ENCODE measurements at places on chromosomes 11 and 22.

DNA sequence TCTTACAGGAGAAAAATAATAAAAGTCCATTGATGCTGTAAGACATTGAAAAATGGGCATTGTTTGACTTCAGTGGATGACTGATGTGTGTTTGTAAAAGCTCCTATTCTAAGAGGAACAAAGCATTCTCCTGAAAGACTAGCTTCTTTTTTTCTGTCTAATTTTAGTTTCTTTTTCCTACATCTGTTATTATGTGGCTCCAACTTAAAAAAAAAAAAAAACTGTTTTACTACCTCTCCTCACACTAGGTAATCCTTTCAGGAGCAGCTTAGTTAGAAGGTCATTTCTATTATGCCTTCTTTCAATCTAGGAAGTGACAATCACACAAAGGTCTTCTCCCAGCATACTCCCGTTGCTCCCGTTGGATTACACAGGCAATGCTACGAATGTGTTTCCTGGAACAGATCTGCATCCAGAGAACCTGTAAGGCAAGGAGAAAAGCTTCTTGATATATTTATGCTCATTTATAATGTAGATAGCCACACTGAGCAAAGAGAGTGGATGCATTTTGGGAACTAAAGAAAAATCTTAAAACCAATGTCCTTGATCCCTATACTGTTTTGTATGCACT is 595.1 kb upstream of the CCDC179 start:
- no peak for DNase-seq

DNA sequence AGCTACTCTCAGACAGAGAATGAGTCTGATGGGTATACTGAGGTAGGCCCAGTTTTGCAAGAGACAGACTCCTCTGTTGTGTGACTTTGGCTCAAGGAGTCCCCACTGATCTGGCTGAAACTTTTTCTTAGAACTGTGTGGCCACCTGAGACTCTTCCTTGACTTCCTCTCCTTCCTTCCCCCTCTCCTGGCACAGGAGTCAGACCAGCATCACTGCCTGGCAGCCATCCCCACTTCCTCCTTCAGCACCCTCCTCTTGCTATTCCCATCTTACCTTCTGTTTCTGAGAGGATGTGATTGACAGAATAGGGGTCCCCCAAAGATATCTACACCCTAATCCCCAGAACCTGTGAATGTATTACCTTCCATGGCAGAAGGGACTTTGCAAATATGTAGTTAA is 351.1 kb downstream of the MN1 start:
- no peak for DNase-seq

DNA sequence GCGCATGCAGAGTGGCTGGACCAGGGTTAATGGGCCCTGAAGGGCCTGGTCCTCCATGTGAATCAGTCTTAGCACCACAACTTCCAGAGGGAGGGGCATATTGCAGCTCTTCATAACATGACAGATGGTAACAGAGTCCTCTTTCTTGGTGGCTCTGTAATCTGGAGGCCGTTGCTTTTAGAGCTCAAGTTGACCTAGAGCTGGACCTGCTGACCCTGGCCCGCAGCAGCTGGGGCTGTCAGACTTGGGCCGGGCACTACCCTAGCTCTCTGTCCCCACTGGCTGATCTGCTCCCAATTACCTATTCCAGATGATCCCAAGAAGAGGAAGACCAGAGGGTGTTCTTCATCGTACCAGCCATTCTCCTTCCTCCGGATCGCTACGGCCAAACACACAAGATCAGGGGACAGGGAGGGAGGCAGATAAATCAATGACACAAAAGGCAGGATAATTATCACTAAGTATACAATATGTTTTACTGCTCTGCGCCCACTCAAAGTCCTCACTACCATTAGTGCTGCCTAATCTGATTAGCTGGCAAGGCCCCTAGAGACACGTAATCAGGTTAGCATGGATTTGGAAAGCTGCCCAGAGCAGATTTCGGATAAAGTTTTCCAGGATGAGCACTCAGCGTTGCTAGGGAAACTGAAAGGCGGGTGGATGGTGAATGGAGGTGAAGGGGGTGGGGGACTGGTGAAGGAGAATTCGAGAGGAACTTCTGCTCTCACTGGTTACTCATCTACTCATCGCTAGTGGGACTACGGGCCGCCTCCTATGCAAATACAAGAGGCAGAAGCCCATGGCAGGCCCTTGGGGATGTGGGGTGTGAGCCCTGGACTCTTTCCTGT is 64.5 kb upstream of the PHOX2A start:
- DNase-seq: peak; percentile 70

DNA sequence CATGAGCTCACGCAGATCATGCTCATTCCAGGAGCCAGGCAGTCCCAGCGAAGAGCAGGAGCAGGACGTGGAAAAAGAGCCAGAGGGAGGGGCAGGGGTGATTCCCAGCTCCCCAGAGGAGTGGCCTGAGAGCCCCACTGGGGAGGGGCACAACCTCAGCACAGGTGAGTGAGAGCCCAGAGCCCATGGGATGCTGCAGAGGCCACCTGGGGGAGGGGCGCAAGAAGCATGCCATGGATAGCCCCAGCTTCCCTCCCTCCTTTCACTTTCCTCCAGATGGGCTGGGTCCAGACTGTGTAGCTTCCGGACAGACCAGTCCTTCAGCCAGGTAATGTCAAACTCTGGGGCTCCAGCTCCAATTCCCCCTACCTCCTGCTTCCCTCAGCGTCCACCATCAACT is 6.2 kb downstream of the SMTNL1 start:
- no peak for DNase-seq

DNA sequence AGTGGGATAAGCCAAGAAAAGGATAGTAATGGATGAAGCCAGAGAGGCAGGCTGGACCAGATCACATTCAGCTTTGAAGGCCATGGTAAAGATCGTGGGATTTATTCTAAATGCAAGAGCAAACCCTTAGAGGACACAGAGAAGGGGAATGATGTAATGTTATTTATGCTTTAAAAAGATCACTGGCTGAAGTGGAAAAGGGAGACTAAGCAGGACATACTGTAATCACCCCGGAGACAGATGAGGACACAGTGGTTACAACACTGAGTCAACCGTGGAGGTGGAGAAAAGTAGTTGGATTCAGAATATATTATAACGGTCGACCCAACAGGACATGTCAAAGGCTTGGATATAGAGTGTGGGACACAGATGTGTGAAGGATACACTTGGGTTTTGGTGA is 38.5 kb downstream of the CDON start:
- no peak for DNase-seq

- no peak for DNase-seq
Observed at GRCh38 chr11:115707180-115707905, 203.1 kb upstream of the CADM1 start.

DNA sequence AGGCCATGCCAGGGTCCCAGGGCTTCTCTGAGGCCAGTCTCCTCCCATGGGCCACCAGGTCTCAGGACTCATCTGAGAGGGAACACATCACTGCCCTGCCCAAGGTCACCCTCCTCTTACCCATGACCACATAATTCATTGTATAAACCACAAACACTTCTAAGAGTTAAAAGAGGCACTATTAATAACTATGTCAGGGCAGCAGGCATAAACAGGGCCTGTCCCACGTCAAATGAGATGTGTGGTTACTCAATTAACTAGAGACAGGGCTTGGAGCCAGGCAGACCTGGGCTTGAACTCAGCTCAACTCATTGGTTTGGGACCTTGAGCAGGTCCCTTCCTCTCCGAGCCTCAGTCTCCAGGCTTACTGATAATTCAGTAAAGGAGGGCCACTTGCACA is 33.1 kb downstream of the ARAP1 start:
- DNase-seq: no peak

- DNase-seq: no peak
Observed at GRCh38 chr11:63020671-63021291, 5.1 kb upstream of the SLC22A8 start.

- no peak for DNase-seq
Observed at GRCh38 chr22:19767427-19768341, 7.1 kb downstream of the TBX1 start.

DNA sequence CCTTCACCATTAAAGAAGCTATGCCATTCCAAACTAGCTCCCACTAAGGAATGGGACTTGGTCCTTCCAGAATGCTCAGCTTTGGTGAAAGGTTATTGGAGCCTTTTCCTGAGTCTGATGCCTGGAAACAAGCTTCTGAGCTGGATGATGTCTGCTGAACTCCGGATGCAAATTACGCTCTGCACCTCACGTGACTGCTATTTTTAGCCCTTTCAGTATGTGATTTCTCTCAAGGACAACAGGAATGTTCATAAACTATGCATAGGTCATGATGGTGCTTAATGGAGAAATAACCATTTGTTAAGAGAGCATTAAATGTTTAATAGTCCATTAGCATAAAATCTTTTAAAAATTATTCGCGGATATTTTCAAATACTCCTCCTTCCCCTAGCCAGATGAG is 631.4 kb upstream of the KIRREL3 start:
- no peak for DNase-seq

DNA sequence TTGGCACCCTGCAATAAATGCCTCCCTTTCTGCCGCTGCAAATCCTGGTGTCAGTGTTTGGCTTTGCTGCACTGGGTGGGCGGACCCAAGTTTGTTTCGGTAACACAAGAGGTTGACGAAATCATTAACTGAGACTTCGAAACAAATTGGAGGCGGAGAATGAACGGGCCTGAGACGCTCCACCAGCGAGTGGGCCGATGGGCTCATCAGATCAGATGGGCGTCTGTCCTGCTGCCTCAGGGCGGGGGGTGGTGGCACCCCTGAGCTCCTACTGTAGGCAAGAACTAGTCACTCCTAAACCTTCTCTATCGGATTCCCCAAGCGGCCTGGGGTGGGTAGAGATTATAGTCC is 918 bp upstream of the CAPN5 start:
- no peak for DNase-seq

- no peak for DNase-seq
Observed at GRCh38 chr11:77287615-77288273, 13.7 kb downstream of the GDPD4 start.

GRCh38 chr11:8597182-8597581 is 3.2 kb upstream of the STK33 start:
- DNase-seq: no peak

DNA sequence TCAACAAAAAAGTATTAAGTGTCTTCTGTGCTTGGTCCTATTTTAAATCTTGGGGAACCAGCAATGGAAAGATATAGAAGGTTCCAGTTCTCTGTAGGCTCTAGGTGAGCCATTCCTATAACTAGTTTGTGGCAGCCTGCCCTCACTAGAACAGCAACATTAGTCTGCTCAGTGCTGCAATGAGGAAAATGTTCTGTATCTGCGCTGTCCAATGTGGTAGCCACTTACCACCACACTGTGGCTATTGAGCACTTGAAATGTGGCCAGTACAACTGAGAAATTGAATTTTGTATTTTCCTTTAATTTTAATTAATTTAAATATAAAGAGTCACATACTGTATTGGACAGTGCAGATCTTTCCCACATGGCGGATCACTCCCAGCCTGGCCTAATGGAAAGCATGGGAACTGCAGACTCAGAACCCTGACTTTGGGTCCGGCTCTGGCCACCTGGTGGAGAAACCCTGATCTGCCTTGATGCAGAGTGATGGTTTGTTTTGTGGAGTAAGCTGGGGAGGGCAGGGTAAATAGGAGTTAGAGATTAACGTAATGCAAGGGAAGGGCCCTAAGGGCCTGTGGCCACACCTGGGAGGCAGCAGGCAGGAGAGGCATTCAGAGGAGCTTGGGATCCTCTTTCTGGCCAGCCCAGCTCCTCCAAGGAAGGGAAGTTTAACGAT is 101.0 kb downstream of the ME3 start:
- DNase-seq: no peak

- no peak for DNase-seq
Observed at GRCh38 chr22:43854121-43854785, 8.1 kb downstream of the SULT4A1 start.

DNA sequence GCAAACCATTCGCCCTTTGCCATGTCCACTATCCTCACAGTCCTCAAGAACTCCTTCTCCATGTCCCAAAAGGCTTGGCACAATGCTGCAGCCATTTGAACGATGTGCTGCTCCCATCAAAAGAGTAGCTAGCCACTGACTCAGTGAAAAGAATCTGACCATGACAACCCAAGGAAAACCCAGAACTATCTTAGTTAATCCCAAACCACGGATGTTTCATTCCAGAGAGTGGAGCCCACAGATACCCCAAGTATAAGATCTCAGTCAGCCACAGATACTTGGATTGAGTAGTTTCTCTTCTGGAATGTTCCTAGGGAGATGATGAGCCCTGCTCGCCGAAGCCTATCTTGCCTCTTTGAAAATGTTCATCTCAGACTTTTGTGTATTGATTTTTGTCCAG is 176.9 kb downstream of the NAV2 start:
- DNase-seq: no peak

GRCh38 chr11:9567401-9567800 is 6.1 kb upstream of the WEE1 start:
- DNase-seq: no peak

GRCh38 chr22:46656856-46657654 is 36.9 kb downstream of the GRAMD4 start:
- no peak for DNase-seq

GRCh38 chr22:44182588-44183286 is 2.0 kb downstream of the PARVG start:
- DNase-seq: no peak

GRCh38 chr11:119912229-119912628 is 183.2 kb upstream of the NECTIN1 start:
- DNase-seq: no peak

GRCh38 chr22:44576311-44577260 is 78.6 kb upstream of the RTL6 start:
- no peak for DNase-seq

DNA sequence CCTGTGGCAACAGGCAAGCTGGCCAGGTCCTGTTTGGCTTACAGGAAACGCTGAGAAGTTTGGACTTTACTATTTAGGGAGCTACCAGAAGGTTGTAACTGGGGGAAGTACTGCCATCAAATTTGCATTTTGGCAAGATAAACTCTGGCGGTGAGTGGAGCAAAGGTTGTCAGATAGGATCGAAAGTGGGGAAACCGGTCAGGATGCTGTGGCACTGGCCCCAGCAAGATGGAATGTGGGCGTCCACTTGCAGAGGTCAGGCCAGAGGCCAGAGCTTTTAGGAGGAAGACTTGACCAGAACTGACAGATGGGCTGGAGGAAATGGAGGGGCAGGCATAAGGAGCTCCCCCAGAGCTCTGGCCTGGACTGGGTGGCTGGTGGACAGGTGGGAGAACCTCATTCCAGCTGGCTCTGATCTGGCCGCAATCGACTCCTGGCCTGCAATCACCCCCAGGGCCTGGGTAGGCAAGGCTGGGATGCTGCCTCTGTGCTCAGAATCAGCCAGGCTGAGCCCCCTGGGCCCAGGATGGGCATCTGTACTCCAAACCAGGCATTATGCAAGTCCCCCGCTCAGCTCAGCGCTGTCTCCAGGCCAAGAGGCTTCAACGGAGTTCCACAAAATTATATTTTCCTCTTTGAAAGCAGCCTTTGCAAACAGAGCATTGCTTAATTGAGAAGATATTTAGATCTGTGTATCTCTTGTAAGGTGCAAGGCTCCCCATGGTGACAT is 178.3 kb upstream of the NECTIN1 start:
- no peak for DNase-seq
